Glutamatergic neuron (in vitro differentiated cells): ENCODE measurements at places on chromosomes 11 and 22. TPM values are rescaled to one million over a fixed set of nuclear protein-coding genes. Genes with fewer than 3 reads are reported as not detected.

The VSIG10L2 gene
- total RNA-seq: not detected

The CRYBB2 gene
- total RNA-seq: not detected

The TRIM3 gene
- total RNA-seq: 128 TPM

The OR2AT4 gene
- total RNA-seq: not detected

The PNPLA3 gene
- total RNA-seq: 14.7 TPM

The MMP12 gene
- total RNA-seq: not detected

The TRIM51 gene
- total RNA-seq: 0.37 TPM

The SMC1B gene
- total RNA-seq: not detected

The TMEM121B gene
- total RNA-seq: 44.1 TPM

The KCNQ1OT1 gene
- 14.3 TPM for total RNA-seq
